ENCODE measurements at places on chromosomes 2 and 18.

DNA sequence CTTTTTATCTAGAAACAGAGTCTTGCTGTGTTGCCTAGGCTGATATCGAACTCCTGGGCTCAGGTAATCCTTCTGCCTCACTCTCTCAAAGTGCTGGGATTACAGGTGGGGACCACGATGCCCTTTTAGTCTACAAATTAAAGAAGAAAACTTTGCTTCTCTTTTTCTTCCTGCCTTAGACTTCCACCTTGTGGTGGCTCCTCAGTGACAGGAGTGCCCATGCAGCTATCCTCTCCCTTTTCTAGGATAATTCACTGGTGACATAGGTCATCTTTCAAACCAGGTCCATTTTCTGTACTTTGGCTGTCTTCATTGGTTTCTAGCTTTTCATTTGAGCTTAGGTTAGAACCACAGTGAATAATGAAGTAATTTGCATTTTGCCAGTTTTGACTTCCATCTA is 13.6 kb downstream of the DCAF17 start:
- DNase-seq = peak; percentile 10

DNA sequence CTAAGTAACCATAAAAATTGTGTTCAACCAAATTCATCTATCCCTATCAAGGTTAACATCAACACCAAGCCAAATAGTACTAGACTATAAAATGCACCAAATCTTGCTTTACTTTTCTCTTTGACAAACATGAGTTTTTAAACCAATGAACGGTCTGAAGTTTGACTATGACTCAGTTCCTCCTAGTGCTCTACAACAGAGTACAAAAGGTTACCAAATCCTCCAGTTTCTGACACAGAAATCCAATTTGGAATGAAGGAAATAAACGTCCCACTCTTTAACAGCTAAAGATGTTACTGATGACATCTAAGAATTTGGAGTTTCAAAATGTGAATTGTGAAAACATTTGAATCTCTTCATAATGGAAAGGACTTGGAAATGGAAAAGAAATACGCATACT is 11.8 kb upstream of the ACVR1 start:
- no peak for DNase-seq

DNA sequence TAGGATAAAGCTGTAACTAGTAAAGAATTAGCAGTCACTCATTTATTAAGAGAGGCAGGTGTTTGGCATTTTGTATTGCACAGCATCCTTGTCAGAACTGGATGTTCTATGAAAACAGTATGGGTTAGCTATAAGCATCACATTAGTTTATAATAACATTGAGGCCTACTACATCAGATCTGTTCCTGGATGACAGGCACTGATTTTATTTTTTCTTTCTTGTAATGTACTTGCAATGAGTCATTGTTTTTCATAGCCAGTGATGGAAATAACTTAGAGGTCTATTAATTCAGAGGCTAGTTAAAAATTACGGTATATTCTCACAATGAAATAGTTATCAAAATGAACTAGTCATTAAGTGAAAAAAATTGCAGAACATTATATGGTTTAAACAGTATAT is 13.0 kb upstream of the RMDN2 start:
- DNase-seq = peak; percentile 26

DNA sequence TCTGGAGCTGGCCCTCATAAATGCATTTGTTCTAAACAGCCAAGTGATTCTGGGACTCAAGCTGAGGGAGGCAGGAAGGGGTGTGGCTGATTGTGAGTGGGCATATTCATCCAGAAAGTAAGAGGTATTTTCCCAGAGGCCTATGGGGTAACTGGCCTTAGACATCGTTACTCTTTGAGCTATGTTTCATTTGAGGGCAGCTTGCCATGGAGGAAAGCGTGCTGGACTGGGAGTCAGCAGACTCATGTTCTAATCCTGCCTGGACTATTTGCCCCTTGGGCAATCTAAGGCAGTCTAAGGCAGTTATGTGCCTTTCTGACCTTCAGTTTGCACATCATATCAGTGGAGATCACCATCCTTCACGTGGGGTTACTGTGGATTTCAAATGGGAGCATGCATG is 93.5 kb upstream of the SLC14A2 start:
- no peak for DNase-seq

DNA sequence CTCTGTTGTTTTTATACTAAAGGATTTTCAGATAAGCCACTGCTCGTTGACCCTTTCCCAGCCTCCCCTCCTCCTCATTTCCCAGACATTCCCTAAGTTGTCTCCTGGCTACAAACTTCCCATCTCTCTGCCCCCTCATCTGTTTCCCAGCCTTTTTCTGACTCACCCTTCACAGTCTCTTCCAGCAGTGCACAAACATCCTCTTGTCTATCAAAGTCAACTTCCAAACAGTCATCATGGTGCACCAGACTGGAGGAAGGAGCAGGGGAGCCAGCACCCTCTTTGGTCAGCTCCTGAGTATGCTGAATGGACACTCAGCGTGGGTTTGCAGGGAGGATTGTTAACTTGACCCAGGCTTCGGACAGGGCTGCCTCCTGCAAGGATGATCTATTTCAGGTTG is 26.6 kb upstream of the SPRED2 start:
- peak; percentile 49 for DNase-seq

Measured in ELR (cell line).